Activated CD4-positive, alpha-beta T cell treated with anti-CD3 and anti-CD28 coated beads, Interleukin-2, amount 10 ng/mL, durations not matched to agents 7 days and 5 days (primary cell): ENCODE measurements at places on chromosomes 3 and 15. TPM values are rescaled to one million over a fixed set of nuclear protein-coding genes. Genes with fewer than 3 reads are reported as not detected.

DNA sequence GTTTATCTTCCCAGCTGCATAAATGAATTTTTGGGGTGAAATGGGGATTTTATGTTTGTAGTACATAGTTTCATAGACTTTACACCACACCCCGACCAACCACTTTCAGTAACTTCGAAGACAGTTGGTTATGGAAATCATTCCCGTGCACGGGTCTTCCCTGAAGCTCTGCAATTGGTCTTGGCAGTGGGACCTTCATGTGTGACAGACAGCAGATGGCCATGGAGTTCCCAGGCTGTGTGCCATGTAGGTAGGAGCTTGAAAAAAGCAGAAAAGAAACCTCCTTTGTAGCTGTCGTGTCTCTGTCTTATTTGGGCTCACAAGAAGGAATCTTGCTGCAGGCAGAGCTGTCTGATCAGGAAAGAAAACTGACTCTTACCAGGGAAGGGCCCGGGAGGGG lies 25.9 kb downstream of the EXOG start:
- no peak overlapping the region for H3K4me3 ChIP-seq
- H3K27me3 ChIP-seq: no peaks in the 10 kb centered on the region
- DNase-seq: no peak
- H3K4me1 ChIP-seq: peaks cover 35% of the 10 kb centered on the region

- H3K4me3 ChIP-seq: no peak overlapping the region
- peak; percentile 29 for DNase-seq
- H3K4me1 ChIP-seq: peaks cover 74% of the 10 kb centered on the region
- no peaks in the 10 kb centered on the region for H3K27me3 ChIP-seq
Measured at GRCh38 chr3:16936233-16936632, 51.5 kb downstream of the PLCL2 start.

DNA sequence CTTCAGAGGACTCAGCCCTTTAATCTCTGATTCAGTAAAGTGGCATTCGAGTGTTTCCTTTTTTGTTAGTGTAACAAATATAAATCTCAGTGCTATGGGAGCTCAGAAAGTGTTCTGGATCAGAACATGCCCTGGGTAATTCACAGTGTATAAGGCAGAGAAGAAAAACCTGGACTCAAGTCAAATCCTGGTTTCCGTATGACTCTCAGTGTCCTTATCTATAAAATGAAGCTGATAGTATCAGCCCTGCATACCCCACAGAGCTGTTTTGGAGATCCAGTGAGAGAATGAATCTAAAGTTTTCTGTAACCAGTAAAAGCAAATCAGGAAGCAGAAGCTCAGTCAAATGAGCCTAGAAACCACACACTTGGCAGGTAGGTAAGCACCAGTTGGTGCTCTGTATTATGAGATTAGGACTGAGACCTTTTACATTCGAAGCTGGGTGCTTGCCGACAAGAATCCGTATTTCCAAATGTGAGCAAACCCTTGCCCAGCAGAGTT lies 67.2 kb downstream of the IL1RAP start:
- no peak overlapping the region for H3K27ac ChIP-seq
- peaks cover 18% of the 10 kb centered on the region for H3K4me1 ChIP-seq
- H3K4me3 ChIP-seq: no peak overlapping the region

- H3K4me3 ChIP-seq: peak overlapping the region; percentile 63
- peaks cover 58% of the 10 kb centered on the region for H3K36me3 ChIP-seq
- no peak for DNase-seq
- H3K4me1 ChIP-seq: peaks cover 82% of the 10 kb centered on the region
Measured at GRCh38 chr15:63194880-63195568, 5.6 kb downstream of the RAB8B start.

The IGF2BP2 gene
- total RNA-seq: 0.62 TPM
